ENCODE measurements at places on chromosomes 4 and X.

- DNase-seq: no peak
These were observed 310.5 kb upstream of the DDX53 start for GRCh38 chrX:22689290-22689689.

DNA sequence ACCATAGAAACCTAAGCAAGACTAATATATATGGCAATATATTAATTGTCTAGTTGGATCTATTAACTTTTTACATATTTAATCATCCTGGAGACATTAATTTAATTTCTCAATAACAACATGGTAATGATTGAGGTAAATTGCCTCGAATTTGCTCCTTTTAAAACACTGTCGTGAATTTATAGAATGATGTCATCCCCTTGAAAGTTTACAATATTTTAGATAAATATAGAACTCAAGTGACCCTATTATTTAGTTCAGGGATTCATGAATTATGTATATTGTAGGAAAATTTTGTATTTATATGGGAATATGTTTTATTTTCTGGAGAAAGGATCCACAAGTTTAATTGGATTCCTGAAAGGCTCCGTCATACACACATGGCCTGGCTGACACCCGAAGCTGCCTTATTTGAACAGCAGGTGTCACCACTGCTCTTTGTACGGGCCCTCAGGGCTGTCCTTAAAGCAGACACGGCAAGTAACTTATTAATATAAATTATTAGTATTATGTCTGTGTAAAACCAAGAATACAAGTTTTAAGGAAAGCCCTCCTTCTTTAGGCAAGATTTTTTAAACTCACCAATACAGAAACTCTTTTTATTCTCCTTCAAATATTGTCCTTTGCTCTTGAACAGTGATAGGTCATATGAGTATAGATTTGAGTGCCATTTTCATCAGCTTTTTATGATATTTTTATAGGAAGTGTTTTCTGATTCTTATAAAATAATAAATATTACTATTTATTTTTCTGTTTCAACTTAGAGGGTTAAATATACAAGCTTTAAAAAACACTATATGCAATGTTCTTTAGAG, 1.9 kb upstream of the PLRG1 start:
- peak; percentile 20 for DNase-seq

DNA sequence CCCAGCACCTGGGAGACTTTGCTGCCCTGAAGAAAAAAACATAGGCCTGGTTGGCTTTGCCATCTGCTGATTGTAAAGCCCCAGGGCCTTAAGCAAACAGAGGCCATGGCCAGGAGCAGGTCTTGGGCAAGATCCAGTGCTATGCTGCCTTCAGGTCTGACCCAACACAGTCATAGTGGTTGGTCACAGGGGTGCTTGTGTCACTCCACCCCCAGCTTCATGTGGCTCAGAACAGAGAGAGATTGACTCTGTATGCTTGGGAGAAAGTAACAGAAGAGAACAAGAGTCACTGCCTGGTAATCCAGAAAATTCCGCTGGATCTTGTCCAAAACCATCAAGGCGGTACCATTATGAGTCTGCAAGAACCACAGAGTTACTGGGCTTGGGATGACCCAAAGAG, 24.4 kb upstream of the SMARCA5 start:
- no peak for DNase-seq

GRCh38 chr4:78939667-78940008, 400 bp upstream of the PAQR3 start:
- no peak for DNase-seq

GRCh38 chrX:19747652-19748610, 139.5 kb downstream of the SH3KBP1 start:
- no peak for DNase-seq

- no peak for DNase-seq
These were observed 223.7 kb downstream of the PDHA2 start for GRCh38 chr4:96063639-96064038.

DNA sequence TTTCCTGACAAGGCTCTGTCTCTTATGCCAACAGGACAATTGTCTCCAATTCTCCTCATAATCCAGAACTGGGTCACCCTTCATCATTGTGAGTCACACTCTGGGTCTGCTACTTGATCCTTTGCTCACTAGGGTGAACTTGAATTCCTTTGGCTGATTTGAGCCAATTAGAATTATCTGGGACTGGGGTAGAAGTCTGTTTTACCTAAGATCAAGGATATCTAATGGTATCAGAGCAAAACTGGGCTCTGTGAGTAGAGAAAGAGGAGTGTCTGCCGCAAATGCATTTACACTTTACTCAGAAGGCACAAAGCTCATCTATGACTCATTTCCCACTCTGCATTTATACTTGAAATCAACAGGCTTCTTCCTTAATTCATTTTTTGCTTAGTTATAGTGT, 72.6 kb downstream of the PITX2 start:
- DNase-seq: no peak

DNA sequence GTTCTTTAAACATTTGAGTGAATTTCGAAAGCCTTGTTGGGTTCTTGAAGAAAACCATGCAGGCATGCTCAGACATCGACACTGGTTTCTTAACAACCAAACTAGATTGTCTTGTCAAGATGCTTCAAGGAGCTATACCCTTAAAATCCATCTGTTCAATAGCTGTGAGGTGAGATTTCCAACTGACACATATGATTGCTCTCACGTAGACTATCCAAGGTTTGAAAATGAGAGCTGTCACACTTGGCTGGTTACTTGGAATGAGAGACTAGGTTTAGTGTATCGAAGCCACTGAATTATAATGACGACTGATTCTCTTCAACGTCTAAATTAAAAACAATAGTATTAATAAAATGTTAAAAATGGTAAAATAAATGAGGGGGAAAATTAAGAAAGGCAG, 2725.5 kb downstream of the ARAP2 start:
- DNase-seq: no peak

GRCh38 chrX:44914532-44915198, 41.7 kb downstream of the KDM6A start:
- no peak for DNase-seq

GRCh38 chrX:66731398-66731797, 92.5 kb upstream of the EDA2R start:
- DNase-seq: peak; percentile 11

GRCh38 chr4:76550966-76551780, 116.1 kb downstream of the SHROOM3 start:
- DNase-seq: no peak

GRCh38 chr4:20538905-20539304, 161.4 kb upstream of the PACRGL start:
- no peak for DNase-seq
